ENCODE measurements at places on chromosomes 5 and 9.

GRCh38 chr5:150847334-150847695, 994 bp downstream of the IRGM start:
- DNase-seq, result no peak

DNA sequence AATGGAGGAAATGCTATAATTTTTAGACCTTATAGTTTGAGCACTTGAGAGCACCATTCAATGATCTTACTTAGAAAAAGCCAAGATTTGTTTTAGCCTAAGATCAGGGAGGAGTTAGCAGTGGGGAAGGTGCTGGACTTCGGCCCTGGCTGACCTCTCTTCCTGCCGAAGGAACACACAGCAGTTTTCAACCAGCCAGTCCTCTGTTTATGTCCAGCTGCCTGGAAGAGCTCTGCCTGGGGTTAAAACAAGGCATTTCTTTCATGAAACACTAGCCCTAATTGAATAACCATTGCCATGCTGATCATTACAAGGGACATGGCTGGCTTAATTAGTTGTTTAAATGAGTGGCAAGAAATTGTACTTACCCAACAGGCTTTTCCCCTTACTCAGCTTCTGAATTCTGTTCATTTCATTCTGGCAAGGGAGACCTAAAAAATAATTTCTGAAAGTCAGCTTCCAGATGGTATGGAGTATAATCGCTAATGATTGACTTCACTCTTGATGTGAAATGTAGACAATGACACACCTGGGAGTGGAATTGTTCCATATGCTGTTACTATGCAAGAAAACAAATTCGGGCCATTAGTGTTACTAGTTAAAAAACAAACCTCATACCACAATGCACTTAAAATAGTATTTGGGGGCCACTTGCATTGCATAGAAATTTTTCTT, 514.2 kb downstream of the SPOCK1 start:
- DNase-seq, result no peak

DNA sequence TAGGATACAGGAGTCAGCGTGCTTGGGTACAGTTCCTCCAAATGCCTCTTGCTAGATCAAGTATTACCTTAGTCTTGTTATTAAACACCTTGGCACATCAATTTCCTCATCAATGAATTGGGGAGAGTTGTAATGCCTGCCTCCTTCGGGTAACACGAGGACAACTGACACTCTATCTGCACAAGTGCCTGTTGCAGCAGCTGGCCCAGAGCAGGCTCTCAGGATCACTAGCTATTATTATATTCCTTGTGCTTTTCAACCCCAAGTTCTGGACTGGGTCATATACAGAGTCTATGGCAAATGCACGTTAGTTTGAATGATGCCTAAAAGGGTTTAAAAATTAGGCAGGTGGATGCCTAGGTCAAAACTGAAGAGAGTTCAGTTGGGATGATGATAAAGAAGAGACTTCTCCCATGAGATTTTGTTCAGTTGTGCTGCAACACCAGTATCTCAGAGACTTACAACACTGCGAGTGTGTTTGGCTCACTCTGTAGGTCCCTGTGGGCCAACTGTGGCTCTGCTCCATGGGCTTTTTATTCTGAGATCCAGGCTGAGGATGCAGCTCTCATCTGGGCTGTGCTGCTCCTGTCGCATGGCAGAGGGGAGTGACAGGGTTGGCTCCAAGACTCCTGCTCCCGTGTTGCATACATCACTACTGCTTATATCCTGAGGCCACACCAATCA, 41.1 kb upstream of the TEX48 start:
- DNase-seq, result no peak

GRCh38 chr5:178111925-178112324, 1.4 kb upstream of the N4BP3 start:
- no peak for DNase-seq

DNA sequence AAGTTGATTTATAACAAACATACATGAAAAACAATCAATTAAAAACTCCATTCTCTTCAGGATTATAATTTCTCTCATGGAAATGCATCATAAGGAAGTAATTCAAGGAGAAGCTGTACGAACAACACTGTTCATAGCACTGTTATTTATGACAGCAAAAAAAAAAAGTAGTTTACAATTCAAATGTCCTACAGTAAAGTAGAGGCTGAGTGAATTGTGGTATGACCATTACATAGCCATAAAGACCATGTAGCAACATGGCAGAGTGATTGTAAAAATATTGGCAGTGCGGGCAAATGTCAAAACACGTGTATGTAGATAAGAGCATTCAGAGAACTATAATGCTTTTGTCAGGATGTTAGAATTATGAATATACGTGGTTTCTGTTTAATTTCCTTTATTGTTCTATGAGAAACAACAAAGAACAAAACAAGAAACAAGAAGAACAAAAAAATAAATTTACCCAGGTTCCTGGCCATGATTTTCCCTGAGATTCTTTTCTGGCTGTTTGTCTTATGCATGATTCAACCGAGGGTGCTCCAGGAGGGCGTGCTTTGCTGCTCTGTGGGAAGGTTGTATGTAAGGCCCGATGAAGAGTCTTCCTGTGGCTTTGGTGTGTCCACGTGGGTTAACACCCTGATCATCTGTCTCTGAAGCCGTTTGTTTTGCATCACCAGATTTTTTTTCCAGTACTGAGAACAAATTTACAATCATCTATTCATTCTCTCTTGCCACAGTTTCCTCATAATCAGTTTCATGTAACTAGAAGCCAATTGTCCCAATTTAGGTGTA, 28.8 kb downstream of the GCNT4 start:
- no peak for DNase-seq
